Coronary artery (tissue), 2 donors: ENCODE measurements at places on chromosomes 11 and 22.

DNA sequence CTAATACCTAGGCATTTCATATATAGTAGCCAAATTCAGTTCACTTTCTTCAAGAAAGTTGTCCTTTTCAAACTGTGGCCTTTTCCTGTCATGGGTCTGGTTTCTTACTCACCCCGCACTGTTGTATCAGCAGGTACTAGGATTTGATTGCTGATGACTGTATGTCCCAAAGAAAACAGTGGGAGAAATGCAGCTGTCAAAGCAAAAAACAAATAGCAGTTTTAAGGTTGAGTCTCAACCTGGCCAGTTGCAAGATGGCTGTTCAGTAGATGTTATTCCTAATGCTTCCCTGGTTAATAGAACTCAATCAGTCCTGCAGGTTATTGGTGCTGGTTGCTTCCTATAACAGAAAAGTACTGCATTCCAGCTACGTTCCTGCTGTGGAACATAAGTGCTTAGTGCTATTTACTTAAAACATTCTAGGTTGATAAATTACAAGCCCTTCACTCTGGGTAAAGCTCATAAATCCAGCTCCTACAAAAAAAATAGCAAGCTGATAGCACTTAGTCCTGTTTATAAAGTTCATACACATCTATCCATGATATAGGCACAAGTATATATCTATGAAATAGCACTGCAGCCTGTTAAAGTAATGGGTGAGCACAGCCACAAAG is 26.6 kb downstream of the NF2 start:
- no peak for DNase-seq

DNA sequence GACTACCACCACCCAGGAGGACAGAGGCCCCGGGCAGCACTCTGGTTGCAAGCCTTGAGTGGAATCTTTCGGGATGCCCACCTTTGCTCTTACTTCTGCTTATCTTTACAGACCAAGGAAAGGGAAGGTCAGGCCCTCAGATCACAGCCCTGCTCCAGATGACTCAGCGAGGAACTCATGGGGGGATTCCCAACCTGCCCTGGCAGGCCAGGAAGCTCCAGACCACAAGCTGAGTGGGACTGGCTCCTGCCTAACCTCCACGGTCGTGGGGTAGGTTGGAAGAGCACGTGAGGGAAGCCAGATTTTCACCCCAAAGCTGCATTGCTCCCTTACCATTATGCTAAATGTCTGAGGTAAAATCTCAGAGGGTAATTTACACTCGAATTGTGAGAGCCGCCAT is 11.8 kb downstream of the TBC1D10A start:
- no peak for DNase-seq

- DNase-seq: no peak
Measured at GRCh38 chr11:115499241-115499799, 4.9 kb downstream of the CADM1 start.

GRCh38 chr22:44100411-44100810 is 76.3 kb downstream of the PARVB start:
- DNase-seq: no peak
